ENCODE measurements at places on chromosomes 1 and 21.

DNA sequence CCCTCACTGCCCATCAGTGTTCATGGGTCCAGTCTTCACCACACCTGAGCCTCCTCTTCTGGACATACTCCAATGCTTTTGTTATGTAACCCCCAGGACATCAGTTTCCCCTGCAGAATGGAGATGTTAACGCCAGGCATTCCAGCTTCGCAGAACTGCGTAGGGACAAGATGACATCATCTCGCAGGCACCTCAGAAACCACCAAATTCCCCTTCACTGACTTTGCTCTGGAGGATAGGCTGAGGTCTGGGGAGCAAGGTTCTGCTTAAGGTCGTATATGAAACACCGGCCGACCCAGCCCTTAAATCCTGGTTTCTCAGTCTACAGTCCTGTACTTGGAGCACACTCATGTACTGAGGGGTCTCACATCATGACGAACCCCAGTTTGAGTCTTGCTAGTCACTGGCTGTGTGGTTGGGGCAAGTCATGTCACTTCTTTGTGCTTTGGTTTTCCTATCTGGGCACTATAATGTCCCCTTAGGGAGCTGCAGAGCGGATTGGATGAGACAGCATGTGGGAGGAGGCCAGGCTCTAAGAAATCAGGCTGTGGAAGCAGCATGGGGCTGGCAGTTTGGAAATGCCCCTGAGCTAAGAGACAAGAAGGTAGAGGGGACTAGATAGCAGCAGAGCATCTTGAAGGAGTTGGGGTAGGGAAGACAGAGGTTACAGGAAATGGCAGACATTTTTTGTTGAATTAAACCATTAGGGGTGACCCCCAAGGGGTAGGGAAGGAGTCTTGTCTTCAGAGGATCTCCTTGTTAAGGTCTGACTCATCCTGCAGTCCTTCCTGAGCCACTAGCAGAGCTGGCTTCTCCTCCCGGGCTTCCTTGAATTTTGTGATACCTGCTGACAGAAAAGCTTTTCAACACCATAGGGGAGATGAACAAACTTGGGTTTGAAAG, 138.3 kb downstream of the FOXD2 start:
- no peak for DNase-seq

DNA sequence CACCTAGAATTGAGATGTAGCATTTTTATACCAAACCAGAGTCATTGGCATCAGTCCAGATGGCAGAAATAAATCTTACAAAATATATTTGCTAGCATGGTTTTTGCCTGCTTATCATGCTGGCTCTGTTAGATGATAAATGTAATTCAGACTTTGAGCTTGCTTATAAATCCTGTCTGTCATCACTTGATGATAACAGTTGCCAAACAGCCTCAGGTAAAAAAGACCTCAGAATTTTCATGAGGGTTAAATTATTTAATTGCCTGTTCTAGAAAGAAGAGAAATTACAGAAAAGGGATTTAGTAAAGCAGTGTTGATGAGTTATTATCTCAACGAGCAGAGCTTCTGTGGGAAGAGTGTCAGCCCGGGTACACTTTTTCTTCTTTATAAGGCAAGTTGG, 83.3 kb downstream of the FNBP1L start:
- DNase-seq = no peak

GRCh38 chr1:184567009-184567408, 180.2 kb downstream of the C1orf21 start:
- no peak for DNase-seq

DNA sequence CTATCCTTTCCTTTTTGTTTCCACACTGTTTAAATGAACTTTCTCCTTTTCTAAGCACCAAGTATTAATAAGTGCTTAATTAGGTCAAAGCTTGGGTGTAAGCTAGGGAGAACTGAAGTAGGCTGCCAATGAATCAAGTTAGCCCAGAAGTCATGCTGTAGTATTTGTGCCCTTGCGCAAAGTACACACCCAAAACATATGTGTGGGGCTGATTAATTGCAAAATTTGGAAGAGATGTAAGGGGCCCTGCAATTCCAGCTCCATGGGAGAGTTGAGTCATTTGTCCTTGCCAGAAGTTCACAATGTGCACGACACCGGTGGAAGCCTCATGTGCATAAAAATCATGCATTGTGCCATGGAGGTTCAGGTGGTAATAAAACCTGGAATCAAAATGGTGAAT, 18.6 kb upstream of the NTNG1 start:
- DNase-seq = no peak

DNA sequence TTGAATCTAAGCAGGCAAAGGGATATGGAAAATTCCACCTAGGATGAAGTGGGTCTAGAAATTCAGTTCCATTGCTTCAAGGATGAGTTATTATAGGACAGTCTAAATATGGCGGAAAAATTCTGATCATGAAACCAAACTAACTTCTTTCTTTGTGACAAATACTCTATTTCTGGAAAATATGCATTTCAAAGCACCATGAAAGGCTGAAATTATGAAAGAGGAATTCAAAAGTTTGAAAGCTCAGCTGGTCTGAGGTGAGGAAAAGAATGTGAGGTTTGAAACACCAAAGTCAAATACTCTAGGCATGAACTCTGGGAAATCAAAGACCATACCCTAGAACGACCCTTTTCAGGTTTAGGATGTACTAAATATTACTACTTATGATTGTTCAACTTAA, 36.4 kb upstream of the COL11A1 start:
- no peak for DNase-seq

DNA sequence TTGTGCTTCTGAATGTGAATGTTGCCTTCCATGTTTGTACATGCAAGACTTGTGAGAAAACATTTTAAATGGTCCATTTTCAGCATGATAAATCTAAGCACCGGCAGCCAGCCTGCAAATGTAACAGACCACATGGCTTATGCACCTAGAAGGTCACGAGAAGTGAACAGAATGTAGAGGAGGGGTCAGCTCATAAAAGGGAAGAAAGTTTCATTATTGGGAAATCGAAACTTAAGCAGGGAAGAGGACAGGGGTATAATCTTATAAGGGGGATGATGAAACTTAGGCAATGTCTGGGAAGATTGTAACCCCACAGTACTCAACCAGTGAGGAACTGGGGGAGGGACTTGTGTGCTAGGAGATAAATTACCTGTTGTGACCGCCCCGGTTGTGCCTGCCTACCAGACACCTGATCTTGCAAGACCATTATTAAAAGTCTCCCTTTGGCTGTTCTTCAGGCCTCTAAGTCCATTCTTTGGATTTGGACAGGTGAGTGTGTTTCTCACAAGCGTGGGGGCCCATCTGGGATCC, 37.7 kb upstream of the VN1R5 start:
- no peak for DNase-seq

DNA sequence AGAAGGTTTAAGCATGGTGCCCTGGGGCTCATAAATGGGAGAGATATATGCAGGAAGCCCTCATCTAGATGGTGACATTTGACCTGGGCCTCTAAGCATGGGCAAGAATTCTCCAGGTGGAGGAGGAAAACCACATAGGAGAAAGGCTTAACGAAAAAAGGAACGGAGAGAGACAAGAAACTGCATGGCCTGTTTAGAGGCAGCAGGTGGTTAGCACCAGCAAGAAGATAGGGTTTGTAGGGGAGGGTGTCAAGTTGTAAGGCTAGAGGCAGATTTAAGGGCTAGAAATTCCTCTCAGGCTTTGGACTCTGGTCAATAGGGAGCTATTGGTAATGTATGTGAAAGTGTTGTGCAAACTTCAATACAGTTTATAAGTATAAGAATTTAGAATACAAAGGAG, 8.2 kb upstream of the MAPKAPK2 start:
- no peak for DNase-seq

- DNase-seq = no peak
Measured at GRCh38 chr1:76371941-76372340, 297.4 kb downstream of the ST6GALNAC3 start.

DNA sequence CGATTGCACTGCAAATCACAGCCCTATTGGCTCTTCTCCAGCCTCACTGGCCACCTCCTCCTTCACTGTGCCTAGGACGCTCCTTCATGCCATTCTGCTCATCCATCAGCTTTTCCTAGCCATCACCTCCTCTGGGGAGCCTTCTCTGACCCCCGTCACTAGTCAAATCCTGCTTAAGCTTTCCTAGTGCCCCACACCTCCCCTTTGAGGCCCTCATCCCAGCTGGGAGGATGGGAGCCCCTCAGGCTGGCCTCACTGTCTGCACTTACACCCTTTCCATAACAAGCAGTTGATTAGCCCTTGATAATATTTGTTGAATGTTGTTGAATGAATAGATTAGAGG, 50.7 kb downstream of the KLHDC7A start:
- no peak for DNase-seq

DNA sequence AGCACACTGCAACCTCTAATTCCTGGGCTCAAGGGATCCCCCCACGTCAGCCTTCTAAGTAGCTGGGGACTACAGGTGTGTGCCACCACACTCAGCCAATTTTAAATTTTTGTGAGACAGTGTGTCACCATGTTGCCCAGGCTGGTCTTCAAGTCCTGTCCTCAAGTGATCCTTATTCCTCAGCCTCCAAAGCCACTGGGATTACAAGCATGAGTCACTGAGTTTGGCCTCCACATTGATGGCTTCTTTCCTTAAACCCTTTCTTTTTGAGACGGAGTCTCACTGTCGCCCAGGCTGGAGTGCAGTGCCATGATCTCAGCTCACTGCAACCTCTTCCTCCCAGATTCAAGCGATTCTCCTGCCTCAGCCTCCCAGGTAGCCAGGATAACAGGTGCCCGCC, 7.6 kb downstream of the KPNA6 start:
- no peak for DNase-seq

- DNase-seq = no peak
Measured at GRCh38 chr1:17669866-17670451, 85.2 kb upstream of the ACTL8 start.

- DNase-seq = no peak
Measured at GRCh38 chr1:58611861-58612385, 34.9 kb upstream of the TACSTD2 start.

DNA sequence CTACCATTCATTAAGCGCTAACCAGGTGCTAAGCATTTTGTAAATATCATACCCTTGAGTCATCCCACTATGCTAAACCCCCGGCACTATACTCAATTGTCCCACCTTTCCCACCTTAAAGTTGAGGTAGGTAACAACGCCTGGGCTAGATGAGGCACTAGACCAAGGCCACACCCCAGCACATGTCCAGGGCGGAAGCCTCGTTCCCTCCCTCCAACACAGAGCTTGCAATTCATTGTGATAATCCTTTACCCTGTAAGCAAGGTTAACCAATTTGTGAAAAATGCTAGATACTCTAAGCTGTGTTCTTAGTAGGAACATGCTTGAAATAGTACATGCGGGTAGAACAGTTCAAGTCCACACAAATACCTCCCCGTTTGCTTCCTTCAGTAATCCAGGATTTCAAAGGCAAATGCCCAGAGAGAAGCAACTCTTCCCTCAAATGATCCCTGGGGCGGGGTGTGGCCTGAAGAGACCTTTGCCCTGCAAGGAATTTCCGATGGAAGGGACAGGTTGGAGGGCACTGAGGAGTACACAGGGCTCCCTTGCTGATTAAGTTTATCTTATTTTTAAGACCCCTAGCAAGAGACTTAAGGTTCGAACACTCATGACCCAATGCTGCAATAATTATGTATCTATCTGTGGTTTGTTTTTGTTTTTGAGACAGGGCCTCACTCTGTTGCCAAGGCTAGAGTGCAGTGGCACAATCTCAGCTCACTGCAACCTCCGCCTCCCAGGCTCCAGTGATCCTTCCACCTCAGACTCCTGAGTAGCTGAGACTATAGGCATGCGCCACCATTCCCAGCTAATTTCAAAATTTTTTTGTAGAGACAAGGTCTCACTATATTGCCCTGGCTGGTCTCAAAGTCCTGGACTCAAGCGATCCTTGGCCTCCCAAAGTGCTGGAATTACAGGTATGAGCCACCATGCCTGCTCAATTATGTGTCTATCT, 2.6 kb downstream of the RSPH1 start:
- DNase-seq = no peak

DNA sequence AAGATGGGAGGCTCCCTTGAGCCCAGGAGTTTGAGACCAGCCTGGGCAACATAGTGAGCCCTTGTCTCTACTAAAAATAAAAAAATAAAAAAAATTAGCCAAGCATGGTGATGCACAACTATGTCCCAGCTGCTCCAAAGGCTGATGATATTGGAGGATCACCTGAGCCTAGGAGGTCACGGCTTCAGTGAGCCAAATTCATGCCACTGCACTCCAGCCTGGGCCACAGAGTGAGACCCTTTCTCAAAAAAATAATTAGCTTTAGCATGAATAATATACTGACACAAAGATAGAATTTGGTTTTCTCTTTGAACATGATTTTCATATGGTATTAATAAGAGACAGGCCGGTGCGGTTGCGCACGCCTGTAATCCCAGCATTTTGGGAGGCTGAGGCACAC, 88.8 kb downstream of the DESI2 start:
- DNase-seq = no peak

GRCh38 chr1:110081061-110081460, 10.6 kb upstream of the ALX3 start:
- DNase-seq = no peak

DNA sequence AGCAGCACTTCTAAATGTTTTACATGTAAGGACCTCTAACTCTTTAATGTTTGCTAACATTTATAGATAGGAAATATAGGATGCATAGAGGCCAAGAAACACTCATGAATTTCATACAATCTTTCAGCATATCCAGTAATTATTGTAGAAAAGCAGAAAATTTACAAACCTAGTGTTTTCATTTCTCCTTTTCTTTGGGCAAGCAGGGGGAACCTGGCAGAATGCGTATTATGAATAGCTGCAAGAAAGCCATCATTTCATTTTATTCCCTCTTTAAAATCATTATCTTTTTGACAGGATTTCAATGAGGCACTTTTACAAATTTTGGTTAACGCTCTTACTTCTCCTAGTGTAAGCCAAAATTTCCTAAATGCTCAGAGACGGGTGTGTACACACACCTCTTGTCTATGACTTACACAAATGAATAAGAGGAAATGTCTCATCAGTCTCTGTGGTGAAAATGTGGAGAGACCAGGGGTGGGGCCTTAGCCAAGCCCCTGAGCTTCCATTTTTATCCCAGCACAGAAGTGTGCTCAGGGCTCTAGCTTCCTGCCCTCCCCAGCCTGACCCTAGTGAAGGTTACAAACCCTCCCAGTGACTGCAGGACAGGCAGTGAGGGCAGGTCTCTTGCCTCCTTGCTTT, 91.6 kb downstream of the LRRC8C start:
- DNase-seq = no peak

DNA sequence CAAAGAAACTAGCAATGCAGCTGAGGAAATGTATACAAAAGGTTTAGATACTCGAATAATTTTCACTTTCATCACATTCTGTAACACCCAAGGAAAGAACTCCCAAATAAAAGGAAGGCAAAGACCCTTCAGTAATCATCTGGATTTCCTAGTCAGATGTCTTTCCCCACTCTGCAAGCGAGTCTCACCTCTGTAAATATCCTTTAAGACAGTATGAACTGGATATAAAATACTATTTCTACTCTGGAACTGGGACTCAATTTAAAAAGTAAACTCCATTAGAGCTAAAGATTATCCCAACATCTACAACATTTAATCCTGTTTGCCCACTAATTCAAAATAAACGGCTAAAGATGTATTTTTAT, 27.0 kb downstream of the C2CD2 start:
- no peak for DNase-seq

- DNase-seq = no peak
Measured at GRCh38 chr21:46065914-46066551, 31.9 kb upstream of the COL6A2 start.
